ENCODE measurements at places on chromosomes 4 and X.

- DNase-seq, result no peak
These were observed 2.5 kb upstream of the MAGEB17 start for GRCh38 chrX:16164748-16165147.

GRCh38 chr4:114146947-114147618 is 167.6 kb upstream of the ARSJ start:
- DNase-seq, result no peak

GRCh38 chrX:63785708-63786040 is 660 bp upstream of the ARHGEF9 start:
- no peak for DNase-seq

DNA sequence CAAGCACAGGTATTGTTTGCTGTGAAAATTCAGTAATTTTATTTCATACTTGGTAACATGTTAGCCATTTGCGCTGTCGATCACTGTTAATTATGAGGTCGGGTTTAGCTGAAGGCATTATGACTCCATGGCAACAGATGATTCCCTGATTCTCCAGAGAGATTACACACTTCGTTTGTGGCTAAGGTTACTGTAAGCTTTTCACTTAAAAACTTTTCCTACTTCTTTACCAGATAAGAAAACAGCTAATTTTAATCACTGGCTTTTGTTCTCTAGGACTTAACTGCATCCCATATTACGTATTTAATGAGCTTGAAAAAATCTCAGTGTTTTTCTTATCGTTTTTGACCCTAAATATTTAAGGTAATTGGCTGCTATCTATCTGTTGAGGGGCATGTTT is 2.1 kb downstream of the GSTCD start:
- DNase-seq, result peak; percentile 54

GRCh38 chrX:133482056-133482952 is 67.0 kb upstream of the GPC4 start:
- peak; percentile 85 for DNase-seq

GRCh38 chrX:18701621-18702361 is 5.7 kb upstream of the PPEF1 start:
- DNase-seq, result peak; percentile 9

GRCh38 chr4:8272472-8273428 is 3.2 kb downstream of the HTRA3 start:
- no peak for DNase-seq

GRCh38 chr4:112637552-112637866 is 566 bp downstream of the LARP7 start:
- DNase-seq, result no peak

DNA sequence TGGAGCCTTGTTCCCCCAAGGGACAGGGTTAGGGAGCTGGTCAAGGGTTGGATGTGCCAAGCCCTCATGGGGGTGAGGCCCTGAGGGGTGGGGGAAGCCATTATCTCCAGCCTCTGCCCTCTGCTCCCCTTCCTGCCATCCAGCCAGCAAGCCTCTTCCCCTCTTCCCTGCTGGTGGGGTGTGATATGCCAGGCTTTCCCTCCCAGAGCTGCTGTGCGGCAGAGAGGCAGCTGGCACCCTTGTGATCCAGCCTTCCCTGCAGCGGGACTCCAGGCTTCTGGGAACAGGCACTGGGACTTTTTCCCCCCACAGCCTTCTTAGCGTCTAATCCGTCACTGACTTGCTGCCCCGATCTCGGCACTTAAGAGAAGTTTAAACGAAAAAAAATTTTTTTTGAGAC is 6.3 kb downstream of the SSR4 start:
- DNase-seq, result no peak

DNA sequence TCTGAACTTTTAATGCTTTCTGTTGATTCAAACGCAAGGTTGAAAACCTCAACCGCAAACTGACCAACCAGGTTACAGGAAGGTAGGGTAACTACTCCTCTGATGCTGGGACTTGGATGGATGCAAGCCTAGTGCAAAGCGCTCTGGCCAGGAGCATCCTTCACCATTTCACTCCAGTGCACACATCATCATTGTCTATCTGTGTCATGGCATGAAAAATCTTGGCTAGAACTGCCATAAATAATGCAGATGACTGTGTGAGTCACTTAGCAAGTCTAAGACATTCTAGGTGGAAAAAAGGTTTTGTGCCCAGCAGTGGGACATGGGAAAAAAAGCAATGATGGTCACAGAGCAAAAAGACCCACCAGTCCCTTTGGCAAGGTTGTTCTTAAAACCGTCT is 10.9 kb downstream of the ADGRA3 start:
- peak; percentile 36 for DNase-seq

GRCh38 chr4:150395872-150396271 is 186.1 kb upstream of the MAB21L2 start:
- no peak for DNase-seq

GRCh38 chr4:155629183-155629825 is 37.3 kb upstream of the GUCY1A1 start:
- DNase-seq, result peak; percentile 61

- DNase-seq, result no peak
These were observed 80.5 kb downstream of the HNRNPD start for GRCh38 chr4:82293304-82293703.

All from fibroblast of mammary gland (primary cell).